ENCODE measurements at places on chromosomes 4 and X.

- no peak for DNase-seq
Measured at GRCh38 chr4:86279293-86279960, 80.4 kb downstream of the MAPK10 start.

DNA sequence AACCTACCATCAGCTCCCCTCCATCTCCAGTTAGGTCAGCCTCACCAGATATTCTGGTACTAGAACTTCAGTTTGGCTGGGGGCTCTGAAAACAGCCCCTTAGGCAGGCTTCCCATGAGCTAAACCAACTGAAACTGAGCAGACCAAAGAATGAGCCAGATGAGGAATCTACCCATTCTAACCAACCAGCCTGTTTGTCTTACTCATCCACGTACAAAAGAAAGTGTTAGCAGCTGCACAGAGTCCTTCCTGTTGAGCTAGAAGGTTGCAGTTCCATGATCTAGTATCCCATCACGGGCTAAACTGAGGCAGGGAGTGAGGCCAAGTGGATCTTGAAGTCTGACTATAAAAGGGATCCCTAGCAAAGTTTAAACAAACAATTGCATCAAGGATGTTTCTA lies 17.5 kb downstream of the MAGEA9B start:
- no peak for DNase-seq

GRCh38 chrX:101097546-101098453 lies at the start of gene CENPI:
CENPI (plus strand) TSS chrX:101098204; CDS start chrX:101101071, 2,867 bp downstream.
- DNase-seq: peak; percentile 94

GRCh38 chr4:25951390-25951952 lies 37.5 kb downstream of the SMIM20 start:
- no peak for DNase-seq

Measured in CD8-positive, alpha-beta T cell (primary cell).